ENCODE measurements at places on chromosomes 2 and 18.

DNA sequence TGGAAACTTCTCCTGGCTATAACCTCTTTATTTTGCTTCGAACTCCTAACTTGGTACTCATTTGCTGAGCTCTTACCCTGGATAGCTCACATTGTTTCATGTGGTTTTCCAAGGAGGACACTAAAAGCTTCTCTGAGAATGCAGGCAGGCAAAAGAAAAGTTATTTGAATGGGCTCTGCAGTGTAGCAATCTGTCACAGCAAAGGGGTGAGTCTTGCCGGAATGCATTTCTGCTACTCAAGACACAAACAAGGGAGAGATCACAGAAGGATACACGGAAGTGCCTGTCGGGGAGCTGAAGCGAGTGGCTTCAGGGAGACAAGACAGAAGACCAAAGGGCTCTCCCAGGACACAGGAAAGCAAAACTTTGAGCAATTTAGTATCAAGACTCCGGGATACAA is 265.4 kb downstream of the SS18 start:
- DNase-seq, result peak; percentile 19

DNA sequence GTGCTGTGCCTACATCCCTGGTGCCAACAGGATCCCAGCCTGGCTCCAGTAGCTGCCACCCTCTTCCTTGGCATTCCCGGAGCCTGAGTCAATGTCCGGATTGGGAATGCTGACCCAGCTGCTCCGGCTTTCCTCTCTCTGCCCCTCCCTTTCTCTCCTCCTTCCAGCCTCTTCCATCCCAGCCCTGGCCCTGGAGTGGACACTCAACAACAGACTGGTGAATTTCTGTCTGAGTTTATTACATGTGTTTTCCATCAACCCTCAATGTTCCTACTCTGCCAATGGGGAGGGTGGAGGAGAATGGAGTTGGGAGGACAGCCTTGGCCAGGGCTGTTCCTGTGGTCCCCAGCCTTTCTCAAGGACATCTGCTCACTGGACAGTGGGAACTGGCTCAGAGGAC is 917 bp upstream of the PRKAG3 start:
- DNase-seq, result peak; percentile 97

GRCh38 chr18:57430079-57431001 is 4.8 kb upstream of the ONECUT2 start:
- DNase-seq, result no peak

- peak; percentile 1 for DNase-seq
Observed at GRCh38 chr18:75977081-75977480, 518.0 kb downstream of the ZNF516 start.

- DNase-seq, result no peak
Observed at GRCh38 chr2:96092951-96093350, 23.4 kb downstream of the ADRA2B start.

GRCh38 chr2:188512456-188512855 is 220.8 kb downstream of the GULP1 start:
- DNase-seq, result peak; percentile 73

DNA sequence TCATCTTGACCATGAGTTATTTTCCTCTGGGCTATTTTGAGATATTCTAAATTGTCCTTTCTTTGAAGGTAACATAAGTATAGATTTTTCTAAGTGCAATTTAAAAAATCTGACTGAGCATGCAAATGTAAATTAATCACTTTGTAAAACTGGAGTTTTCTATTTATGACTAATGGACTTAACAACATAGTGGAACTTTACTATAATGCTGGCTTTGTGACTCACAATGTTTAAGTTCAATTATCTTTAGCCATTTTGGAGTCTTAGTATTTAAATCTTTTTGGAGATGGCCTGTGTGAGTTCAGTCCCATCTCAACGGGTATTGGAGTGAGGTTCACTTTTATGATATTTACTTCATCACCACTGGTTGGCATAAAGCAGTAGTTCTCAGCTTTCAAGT is 35.2 kb upstream of the NOSTRIN start:
- no peak for DNase-seq

- no peak for DNase-seq
Observed at GRCh38 chr2:57402755-57403154, 643.9 kb upstream of the VRK2 start.

DNA sequence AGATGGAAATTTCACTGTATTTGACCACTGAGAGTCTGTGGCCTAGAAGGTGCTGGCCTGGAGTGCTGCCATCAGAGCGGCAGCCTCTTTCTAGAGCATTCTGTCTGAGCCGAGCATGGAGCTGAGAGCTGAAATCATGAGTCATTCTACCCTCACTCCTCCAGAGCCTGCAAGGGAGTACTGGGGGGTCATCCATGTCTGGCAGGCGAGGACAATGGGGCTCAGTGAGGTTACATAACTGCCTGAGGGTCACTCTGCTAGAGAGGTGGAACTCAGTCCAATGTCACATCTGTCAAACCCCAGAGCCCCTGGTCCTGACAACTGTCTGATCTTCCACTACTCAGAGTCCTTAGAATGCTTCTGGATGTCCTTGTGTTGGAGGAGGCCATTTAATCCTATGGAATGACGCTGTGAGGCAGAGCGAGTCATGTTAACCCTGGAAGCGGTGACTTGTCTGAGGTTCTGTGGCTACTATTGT is 65.3 kb downstream of the HAUS1 start:
- peak; percentile 69 for DNase-seq

GRCh38 chr2:30236591-30237238 is 5.4 kb downstream of the LBH start:
- no peak for DNase-seq

GRCh38 chr18:58314284-58314683 is 270.3 kb downstream of the NEDD4L start:
- DNase-seq, result peak; percentile 81

GRCh38 chr18:59988098-59988706 is 88.4 kb downstream of the PMAIP1 start:
- peak; percentile 50 for DNase-seq

DNA sequence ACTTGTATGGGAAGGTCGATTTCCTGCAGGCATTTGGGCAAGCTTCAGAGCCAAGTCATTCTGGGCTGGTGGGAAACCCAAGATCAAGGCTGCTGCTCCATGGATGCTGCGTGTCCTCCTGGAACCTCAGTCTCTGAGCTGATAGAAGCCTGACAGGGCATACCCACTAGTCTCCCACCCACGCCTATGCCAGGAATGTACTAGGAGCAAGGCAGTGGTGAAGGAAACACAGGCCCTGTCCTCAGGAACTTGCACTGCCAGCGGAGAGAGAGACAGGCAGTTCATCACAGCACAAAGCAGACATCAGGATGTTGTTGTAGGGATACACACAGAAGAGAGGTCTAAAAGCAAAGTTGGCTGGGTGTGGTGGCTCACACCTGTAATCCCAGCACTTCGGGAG is 84.2 kb downstream of the PLB1 start:
- DNase-seq, result peak; percentile 48

DNA sequence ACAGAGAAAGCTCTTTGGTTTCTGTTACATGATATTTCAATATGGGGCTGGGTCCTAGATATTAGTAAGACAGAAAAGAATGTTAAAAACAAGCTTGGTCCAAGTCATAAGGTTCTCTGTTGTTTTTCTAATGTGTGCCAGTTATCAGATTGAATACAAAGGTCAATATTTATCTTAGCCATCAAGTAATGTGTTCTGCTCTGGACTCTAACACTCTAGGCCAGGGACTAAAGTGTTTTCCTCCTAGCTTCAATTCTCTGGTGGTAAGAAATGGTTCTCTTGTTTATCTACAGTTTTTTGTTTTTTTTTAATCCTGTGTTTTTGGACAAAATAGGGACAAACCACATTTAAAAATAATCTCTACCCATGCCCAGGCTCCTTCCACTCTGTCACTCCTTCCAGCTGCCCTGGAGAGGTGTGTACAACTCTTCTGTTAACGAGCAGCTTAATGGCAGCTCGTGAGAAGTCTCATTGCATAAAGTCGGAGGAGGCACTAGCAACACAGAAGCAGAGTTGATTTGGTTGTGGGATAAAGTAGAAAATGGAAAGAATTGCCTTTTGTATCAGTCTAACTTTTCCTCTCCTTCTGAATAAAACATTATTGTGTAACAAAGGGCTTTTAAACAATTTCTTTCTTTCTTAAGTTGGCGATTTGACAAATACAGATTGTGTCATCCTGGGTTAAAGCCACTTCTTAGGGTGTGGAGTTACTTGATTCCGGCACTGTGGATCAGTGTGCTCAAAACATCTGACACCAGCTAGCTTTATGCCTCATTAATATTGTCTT is 8.0 kb upstream of the SESTD1 start:
- DNase-seq, result peak; percentile 79

DNA sequence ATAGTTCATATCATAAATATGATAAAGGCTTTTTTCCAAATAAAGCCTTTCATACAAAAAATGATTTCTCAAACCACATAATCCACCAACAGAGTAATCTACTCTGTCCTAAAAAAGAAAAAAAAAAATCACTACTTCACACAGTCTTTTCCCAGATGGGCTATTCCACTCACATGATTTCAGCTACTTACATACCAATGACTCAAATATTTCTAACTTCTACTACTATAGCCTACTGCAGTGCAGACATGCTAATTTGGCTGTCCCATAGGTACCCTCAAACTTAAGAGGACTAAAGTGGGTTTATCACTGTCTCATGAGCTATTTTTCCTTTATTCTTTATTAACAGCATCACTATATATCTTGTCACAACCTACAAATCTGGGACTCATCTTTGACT is 57.4 kb downstream of the SLC66A3 start:
- DNase-seq, result no peak

DNA sequence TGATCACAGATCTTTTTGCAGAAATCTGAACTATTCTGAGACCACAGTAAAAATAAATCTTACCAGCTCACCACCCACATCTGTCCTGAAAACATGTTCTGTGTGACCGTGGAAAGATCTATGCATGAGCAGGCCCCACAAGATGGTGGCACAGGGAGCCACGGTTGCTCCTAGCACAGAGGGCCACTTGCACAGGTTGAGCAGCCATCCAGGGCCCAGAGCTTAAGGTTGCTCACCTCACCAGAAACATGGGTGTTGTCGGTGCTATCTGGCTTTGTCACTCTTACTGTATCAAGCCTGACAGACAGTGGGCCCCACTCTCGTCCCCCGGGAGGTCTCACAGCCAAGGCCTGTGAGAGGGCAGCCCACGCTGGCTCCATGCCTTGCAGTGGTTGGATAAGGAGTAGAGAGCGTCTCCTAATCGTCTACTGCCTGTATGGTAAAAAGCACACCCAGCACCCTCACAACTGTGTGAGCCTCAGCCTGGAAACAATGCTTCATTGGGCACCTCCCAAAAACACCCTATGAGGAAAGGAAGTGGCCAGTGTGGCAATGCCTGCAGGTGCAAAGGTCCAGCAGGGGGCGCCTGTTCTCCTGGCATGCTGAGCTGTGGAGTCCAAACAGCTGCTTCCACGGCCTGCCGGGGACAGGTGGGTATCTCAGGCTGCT is 19.6 kb downstream of the TUBB6 start:
- peak; percentile 98 for DNase-seq

DNA sequence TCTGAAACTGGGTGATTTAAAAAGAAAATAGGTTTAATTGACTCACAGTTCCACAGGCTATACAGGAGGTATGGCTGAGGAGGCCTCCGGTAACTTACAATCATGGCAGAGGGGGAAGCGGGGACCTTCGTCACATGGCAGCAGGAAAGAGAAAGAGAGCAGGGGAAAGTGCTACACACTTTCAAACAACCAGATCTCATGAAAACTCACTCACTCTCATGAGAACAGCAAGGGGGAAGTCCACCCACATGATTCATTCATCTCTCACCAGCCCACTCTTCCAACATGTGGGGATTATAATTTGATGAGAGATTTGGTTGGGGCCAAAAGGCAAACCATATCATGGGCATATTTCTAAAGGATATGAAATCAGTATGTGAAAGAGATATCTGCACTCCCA is 12.0 kb upstream of the ARHGAP15 start:
- DNase-seq, result no peak

GRCh38 chr18:25446972-25447371 is 95.0 kb upstream of the ZNF521 start:
- DNase-seq, result no peak

DNA sequence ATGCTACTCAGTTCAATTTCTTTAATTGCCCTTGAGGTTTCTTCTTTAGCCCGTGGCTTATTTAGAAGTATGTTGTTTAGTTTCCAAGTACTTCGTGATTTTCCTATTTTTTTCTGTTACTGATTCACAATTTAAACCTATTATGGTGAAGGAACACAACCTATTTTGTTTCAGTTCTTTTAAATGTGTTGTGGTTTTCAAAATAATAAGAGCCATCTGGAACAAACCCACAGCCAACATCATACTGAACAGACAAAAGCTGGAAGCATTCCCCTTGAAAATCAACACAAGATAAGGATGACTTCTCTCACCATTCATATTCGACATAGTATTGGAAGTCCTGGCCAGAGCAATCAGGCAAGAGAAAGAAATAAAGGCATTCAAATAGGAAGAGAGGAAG is 155.2 kb downstream of the GALNT1 start:
- peak; percentile 15 for DNase-seq

- DNase-seq, result no peak
Observed at GRCh38 chr2:177281400-177282180, 17.1 kb upstream of the NFE2L2 start.

DNA sequence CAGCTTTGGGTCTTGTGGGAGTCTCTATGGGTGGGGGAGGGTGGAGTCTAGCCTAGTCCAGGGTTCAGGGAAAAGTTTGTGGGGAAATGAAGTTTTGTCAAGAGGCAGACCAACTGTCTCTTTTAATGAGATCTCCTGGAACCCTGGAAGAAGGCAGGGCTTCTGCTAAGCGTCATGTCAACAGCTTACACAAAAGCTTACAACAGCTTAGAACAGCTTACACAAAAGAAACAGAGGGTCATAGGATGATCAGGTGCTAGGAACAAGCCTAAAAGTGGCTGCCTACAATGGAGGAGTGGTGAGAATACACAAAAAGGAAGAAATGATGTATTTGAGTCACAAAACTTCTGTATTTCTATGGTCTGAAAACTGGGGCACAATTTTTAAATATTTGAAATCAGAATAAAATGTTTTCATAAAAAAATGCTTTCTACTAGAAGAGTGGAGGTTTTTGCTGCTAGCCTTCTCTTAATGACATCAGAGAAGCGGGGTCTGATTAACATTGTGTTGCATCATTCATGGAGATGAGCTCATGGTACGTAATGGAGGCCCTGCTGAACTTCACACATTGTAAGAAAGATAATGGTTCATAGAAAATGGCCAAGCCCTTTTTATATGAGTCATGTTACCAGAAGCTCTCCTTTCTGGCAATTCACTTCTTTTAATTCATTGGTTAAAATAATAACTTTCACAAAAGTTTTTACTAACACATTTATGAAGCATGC is 351.0 kb downstream of the PIK3C3 start:
- DNase-seq, result no peak

DNA sequence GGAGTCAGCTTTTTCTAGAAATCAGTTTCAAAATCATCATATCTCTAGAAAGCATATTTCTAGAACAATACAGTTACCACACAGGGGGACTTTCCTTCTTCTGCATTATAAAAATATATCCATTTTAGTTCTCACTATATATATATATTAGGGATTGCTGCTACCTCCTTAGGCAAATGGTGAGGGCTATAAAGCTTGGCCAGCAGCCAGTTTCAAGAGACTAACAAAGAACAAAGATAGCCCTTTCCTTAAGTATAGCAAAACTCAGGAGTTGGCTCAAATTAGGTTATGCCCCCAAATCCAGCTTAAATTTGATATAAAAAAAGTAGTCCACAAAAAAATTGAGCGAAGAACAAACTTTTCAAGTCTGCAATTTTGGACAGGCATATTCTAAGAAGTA is 70.0 kb downstream of the EIF2AK3 start:
- DNase-seq, result no peak

Data from myocyte (in vitro differentiated cells).